ENCODE measurements at places on chromosomes 12 and 14. TPM values are rescaled to one million over a fixed set of nuclear protein-coding genes. Genes with fewer than 3 reads are reported as not detected.

VSIG10 gene
- total RNA-seq: 21.3 TPM

NCOR2 gene
- total RNA-seq: 98.5 TPM

KLRF1 gene
- not detected for total RNA-seq

CLEC6A gene
- not detected for total RNA-seq

MYF6 gene
- total RNA-seq: not detected

- H3K36me3 ChIP-seq: no peaks in the 10 kb centered on the region
- no peak overlapping the region for H3K4me3 ChIP-seq
- no peaks in the 10 kb centered on the region for H3K27me3 ChIP-seq
- H3K27ac ChIP-seq: no peak overlapping the region
These were observed 37.2 kb downstream of the LRP6 start for GRCh38 chr12:12229556-12230092.

DNA sequence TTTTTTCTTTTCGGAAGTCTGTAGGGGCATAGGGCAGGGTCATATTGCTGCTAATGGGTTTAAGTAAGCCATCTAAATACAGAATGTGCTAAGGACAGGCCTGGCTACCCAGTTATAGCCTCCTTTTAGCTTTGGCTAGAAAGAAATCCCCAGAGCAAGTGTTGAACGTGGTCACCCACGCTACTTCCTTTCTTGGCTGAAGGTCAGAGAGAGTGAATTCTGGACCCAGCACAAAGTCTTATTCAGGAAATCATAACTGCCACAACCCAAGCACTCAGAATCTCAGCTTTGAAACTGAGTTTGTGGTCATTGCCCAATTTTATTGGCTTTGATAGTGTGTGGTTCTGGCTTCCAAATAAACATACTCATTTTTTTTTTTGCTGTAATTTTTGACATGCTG, 542.1 kb upstream of the ATP2B1 start:
- H3K4me1 ChIP-seq: no peaks in the 10 kb centered on the region
- H3K36me3 ChIP-seq: no peaks in the 10 kb centered on the region
- H3K4me3 ChIP-seq: no peak overlapping the region
- no peak for DNase-seq
- no peak overlapping the region for H3K27ac ChIP-seq

DNA sequence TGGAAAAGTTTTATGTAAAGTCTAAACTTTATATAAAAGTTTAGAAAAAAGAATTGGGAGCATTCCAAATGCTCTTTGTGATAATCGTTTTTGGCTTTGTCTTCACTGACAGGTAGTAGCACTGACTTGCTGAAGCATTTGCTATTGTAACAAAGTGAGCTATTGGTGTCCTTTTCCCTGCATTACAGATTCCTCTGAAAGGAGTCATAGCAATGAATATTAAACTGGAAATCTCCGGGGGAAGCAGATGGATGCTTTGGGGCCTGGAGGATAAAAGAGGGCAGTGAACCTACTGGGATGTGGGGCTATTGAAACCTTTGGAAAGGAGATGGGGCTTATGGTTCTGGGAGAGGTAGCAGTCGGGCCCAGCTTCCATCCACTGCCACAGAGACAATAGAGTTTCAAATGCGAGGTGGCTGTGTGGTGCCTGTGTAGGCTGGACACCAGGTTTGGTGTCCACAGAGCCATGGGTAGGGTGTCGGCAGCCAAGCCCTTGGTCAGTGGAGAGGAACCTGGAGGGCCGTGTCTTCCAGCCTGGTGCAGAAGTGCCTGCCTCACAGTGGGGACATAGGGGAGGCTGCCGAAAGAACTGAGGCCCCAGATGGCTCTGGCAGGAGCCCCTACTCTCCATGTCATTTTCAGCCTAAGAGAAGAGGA, 10.1 kb downstream of the GSG1 start:
- H3K27ac ChIP-seq: no peak overlapping the region
- peaks cover 13% of the 10 kb centered on the region for H3K4me1 ChIP-seq
- H3K27me3 ChIP-seq: no peaks in the 10 kb centered on the region
- H3K36me3 ChIP-seq: no peaks in the 10 kb centered on the region
- H3K4me3 ChIP-seq: no peak overlapping the region

DNA sequence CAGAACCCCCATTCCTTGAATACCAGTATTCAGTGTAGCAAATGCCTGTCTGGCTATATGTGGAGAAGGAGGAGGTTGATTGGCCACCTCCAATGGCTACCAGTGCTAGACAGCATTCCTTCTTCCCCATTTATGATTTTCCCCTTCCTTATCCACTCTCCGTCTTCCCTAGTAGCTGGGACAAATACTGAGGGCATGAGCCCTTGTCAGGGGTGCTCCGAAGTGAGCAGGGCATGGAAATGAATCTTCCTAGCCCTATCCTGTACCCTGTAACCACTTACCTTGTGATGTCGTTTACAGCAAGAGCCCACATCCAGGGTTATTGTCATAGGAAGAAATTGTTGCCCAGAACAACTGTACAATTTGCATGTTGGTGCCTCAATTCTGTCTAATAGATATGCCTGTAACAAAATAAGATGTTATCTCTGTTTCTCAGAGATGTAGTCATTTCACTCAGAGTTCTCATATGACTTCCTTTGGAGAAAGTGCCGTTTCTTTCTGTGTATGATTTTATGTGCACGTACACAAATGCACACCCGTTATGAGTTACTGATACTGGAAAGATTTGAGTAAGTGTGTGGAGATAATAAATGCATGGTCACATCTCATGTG, 423.7 kb downstream of the EGLN3 start:
- H3K4me3 ChIP-seq: no peak overlapping the region
- no peaks in the 10 kb centered on the region for H3K4me1 ChIP-seq
- H3K36me3 ChIP-seq: no peaks in the 10 kb centered on the region

DNA sequence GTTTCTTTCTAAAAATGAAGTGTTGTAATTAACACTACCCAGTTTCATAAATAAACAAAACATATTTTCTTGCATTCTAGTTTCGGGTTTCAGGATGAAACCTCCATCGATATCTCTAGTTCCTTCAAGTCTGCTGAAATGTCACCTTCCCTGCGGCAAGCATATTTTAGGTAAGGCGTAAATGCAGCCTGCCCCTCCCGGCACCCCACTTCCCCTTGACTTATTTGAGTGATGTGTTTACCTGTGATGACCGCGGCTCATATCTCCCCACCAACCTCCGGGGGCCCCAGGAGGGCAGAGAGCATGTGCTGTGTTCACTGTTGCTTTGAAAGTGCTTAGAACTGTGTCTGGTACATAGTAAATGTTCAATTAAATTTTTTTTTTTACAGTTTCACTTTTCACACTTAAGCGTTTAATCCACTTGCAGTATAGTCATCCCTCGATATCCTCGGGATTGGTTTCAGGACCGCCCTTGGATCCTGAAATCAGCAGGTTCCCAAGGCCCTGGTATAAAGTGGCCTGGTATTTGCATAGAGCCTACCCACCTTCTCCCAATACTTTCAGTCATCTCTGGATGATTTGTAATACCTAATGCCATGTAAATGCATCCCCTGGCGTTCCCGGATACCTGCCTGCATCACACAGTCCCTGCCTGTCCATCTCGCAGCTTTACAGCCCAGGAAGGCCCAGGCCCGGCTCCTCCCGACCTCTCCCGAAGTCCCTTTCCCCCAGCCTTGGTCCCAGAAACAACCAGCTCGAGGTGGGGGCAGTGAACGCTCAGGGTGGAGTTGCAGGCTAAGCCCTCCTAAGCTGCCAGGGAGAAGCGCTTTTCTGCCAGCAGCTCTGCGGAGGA, 40.2 kb upstream of the FBRSL1 start:
- H3K27me3 ChIP-seq: no peaks in the 10 kb centered on the region
- no peak overlapping the region for H3K27ac ChIP-seq
- no peaks in the 10 kb centered on the region for H3K36me3 ChIP-seq
- H3K4me1 ChIP-seq: no peaks in the 10 kb centered on the region
- H3K4me3 ChIP-seq: no peak overlapping the region

- no peaks in the 10 kb centered on the region for H3K36me3 ChIP-seq
- no peak overlapping the region for H3K4me3 ChIP-seq
- H3K4me1 ChIP-seq: no peaks in the 10 kb centered on the region
- no peak overlapping the region for H3K27ac ChIP-seq
- no peaks in the 10 kb centered on the region for H3K27me3 ChIP-seq
- no peak for DNase-seq
These were observed 36.6 kb downstream of the NID2 start for GRCh38 chr14:52032204-52032801.

- no peaks in the 10 kb centered on the region for H3K4me1 ChIP-seq
- no peak for DNase-seq
These were observed 11.9 kb upstream of the TMEM119 start for GRCh38 chr12:108609537-108610335.

- no peaks in the 10 kb centered on the region for H3K36me3 ChIP-seq
- H3K4me3 ChIP-seq: no peak overlapping the region
- no peaks in the 10 kb centered on the region for H3K27me3 ChIP-seq
- no peak for DNase-seq
- no peaks in the 10 kb centered on the region for H3K4me1 ChIP-seq
These were observed 54.6 kb upstream of the RIC8B start for GRCh38 chr12:106719879-106720278.

DNA sequence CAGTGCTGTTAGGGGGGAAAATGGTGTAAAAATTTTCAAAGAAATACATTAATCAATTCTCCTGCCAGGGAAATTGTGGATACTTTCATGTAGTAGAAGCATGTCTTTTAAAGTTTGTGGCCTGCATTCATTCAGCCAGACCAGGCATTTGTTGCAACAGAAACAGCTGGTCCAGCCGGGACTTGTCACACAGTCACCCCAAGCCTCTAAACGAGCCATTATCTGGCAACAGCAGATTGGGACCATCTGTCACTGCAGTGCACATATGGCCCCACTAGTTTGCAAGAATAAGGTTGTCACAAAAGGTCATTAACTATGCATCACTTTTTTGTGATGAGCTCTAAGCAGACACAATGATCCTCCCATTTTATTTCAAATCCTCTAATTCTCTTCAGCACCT, 193.9 kb downstream of the PHLDA1 start:
- no peak overlapping the region for H3K4me3 ChIP-seq
- no peaks in the 10 kb centered on the region for H3K4me1 ChIP-seq
- no peaks in the 10 kb centered on the region for H3K36me3 ChIP-seq
- no peak for DNase-seq
- no peak overlapping the region for H3K27ac ChIP-seq

GRCh38 chr14:64705381-64706118, 1.3 kb downstream of the PLEKHG3 start:
- H3K27me3 ChIP-seq: no peaks in the 10 kb centered on the region
- peak overlapping the region; percentile 87 for H3K4me3 ChIP-seq
- DNase-seq: no peak
- peak overlapping the region; percentile 84 for H3K27ac ChIP-seq

DNA sequence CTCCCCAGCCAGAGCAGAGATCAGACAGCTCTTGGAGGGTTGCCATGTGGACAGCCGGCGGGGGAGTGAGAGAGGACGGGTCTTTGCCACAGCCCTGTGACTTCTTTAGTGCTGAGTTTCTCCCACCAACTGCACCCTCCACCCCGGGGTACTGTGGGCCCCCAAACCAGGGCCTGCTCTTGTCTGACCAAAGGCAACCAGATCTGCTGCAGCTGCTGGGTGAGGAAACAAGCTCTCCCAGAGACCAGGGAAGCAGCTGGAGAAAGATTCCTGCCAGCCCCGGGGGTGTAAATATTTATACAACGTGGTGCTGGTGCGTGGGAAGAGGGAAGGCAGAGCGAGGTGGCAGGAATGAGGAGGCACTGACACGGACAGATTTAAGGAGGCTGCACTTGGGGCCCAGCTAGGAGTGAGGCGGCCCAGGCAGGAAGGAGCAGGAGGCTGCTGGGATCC, 14.3 kb upstream of the ZFP36L1 start:
- peaks cover 23% of the 10 kb centered on the region for H3K4me1 ChIP-seq
- peak; percentile 74 for DNase-seq
- peak overlapping the region; percentile 85 for H3K27ac ChIP-seq
- H3K4me3 ChIP-seq: no peak overlapping the region
- no peaks in the 10 kb centered on the region for H3K36me3 ChIP-seq

GRCh38 chr14:88611878-88612277, 49.0 kb downstream of the ZC3H14 start:
- H3K27me3 ChIP-seq: no peaks in the 10 kb centered on the region
- H3K4me1 ChIP-seq: peaks cover 23% of the 10 kb centered on the region

GRCh38 chr12:94988471-94988870, 15.0 kb downstream of the NDUFA12 start:
- H3K4me1 ChIP-seq: no peaks in the 10 kb centered on the region
- no peak overlapping the region for H3K27ac ChIP-seq
- no peak overlapping the region for H3K4me3 ChIP-seq
- H3K27me3 ChIP-seq: no peaks in the 10 kb centered on the region
- no peaks in the 10 kb centered on the region for H3K36me3 ChIP-seq

GRCh38 chr12:12718853-12719252, 1.7 kb downstream of the CDKN1B start:
- H3K4me1 ChIP-seq: peaks cover 43% of the 10 kb centered on the region
- no peaks in the 10 kb centered on the region for H3K27me3 ChIP-seq
- DNase-seq: no peak
- H3K36me3 ChIP-seq: peaks cover 4% of the 10 kb centered on the region
- peak overlapping the region; percentile 75 for H3K4me3 ChIP-seq

DNA sequence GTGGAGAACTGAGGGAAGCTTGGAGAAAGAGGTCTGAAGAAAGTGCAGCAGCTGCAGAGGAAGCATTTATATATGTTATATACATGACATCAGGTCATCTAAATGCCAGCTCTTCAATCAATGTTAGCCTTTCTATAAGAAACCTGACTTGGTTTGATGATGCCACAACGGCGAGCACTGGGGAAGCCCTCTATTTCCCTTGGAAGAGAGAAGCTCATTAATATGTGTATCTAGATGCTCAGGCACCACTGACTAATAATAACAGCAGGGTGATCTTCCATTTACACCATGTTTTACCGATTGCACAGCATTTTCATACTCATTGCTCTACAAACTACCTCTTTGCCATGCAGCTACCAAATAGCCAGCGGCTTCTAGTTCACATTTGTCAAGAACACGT, 811 bp downstream of the ACYP1 start:
- no peaks in the 10 kb centered on the region for H3K36me3 ChIP-seq
- no peak overlapping the region for H3K27ac ChIP-seq
- no peak overlapping the region for H3K4me3 ChIP-seq
- no peaks in the 10 kb centered on the region for H3K4me1 ChIP-seq
- no peaks in the 10 kb centered on the region for H3K27me3 ChIP-seq

Measured in pancreas (tissue), 10 donors.